ENCODE measurements at places on chromosomes 6 and 20.
A peak's percentile ranks its signal among the peaks of the same experiment; 100 is the strongest.

DNA sequence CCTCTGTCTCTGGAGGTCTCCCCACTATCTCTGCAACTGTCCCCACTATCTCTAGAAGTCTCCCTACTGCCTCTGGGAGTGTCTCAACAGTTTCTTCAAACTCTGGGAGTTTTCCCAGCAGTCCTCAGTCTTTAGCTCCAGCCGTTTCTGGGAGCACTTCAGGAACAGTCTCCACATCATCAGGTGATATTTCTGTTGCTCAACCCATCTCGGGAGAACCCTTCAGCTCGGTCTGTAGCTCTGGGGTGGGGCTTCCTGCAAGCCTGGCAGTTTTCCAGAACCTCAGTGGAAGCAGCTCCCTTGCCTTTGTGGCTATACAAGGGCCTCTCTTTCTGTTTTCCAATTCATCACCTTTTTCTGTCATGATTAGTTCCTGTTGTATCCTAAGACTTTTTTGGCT is 3.0 kb upstream of the SFTA2 start:
- no peak for DNase-seq

GRCh38 chr6:107493158-107494057 is 3.5 kb downstream of the SOBP start:
- no peak for DNase-seq

DNA sequence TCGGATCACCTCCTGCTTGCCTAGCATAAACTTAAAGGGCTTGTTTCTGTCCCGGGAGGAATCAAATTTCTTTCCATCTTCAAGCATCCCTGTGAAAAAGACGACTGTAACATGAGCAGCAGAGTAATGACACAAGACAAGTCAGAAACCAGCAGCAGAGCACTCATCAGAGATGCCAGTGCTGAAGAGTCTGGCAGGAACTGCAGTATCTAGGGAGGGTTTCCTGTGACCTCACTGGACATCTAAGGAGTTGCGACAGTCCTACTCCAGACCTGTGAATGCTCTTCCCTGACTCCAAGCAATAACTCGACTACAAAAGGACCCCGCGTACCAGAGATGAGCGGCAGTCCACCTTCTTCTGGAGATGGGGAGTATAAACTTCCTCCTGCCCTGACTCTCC is 17.3 kb downstream of the FKBP1A start:
- DNase-seq = no peak

- no peak for DNase-seq
These were observed 38.0 kb downstream of the YTHDF1 start for GRCh38 chr20:63177785-63178445.

- no peak for DNase-seq
These were observed 67.0 kb downstream of the FAM50B start for GRCh38 chr6:3916211-3916610.

DNA sequence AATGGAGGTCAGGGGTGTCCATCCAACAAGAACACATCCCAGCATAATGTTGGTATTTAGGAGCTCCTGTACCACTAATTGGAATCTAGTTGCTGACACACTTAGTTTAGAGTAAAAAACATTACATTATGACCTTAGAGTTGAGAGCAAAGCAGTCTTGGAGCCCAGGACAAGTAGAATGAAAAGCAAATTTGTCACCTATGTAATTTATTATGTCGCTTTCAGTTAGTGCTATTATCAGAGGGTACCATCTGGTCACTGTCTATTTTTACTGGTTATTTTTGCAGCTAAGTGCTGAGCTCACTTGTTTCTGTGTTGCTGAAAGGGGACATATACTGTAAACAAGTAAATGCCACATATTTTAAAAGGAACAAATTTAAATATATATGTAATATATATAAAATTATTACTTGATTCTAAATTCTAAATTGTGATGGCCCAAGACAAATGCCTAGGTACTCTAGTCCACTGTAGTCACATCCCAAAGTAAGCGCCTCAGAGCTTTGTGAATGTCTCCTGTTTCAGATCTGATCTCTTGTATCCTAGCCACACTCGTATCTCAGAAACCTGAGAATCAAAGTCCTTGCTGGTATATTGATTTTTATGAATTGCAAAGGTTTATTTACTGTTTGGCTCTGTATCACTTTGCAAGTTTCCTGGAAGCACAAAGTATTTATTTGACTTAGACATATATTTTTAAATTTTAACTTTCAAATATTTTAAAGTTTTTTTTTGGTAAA is 148.6 kb upstream of the MAN1A1 start:
- DNase-seq = no peak

DNA sequence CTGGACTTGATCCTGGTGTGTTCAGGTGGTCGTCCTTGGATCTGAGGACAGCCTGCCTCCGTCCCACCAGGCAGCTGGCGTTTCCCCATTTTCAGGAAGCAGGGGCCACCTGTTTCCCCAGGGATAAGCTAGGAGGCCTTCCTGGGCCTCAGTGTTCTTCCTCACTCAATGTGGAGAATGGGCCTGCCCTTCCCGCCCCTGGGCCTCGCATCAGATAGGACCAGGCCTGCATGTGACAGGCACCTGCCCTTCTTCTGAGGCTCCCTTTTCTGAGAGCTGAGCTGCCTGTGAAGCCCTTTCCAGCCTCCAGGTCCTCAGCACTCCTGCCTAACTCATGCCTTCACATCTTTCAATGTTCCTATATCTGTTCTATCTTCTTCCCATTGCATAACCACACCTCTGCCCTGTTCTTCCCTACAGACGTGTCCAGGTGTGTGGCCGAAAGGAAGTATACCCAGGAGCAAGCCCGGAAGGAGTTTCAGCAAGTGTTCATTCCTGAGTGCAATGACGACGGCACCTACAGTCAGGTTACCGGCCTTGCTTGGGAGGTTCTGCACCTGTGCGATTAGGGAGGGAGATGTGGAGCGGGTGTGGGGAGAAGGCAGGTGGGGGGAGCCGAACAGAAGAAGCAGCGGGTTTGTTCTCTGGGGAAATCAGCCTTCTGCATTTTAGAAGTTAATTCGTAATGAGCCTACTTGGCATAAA is 85.1 kb downstream of the SMOC2 start:
- DNase-seq = no peak

DNA sequence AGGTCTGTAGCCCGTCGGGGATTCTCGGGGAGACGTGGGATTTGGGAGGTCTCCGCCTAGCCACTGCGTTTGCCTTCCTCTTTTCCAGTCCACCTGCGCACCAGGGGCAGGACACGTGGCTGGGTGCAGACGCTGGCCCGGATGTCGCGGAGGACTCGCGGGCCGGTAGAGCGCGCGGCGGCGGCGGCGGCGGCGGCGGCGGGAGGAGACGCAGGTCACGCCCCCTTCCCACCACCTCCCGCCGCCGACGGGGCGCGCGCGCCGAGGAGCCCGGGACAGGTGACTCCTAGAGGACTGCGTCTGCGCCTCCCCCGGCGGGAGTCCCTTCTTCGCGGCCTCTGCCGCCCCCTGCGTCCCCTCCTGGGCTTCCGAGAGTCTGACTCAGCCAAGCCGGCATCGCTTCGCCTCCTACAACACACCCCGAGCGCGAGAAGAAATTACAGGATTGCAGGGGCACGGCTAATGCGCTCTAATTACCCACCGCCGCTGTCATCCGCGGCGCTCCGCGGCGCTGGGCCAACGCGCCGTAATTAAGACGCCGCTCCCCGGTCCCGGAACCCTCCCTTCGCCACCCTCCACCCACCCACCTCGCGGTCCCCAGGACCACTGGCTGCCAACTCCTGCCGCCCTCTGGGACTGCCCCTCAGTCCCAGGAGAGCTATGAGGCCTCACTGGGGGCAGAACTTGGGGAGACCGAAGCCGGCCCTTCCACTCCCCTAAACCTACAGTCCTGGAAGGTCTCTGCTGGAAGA is 124.5 kb downstream of the MRPL14 start:
- peak; percentile 63 for DNase-seq

GRCh38 chr20:1171461-1172093 is 13.2 kb downstream of the TMEM74B start:
- no peak for DNase-seq

- DNase-seq = no peak
These were observed 123.4 kb downstream of the MAP7 start for GRCh38 chr6:136426627-136427377.

GRCh38 chr20:45011108-45011526 is 44.8 kb downstream of the STK4 start:
- no peak for DNase-seq

DNA sequence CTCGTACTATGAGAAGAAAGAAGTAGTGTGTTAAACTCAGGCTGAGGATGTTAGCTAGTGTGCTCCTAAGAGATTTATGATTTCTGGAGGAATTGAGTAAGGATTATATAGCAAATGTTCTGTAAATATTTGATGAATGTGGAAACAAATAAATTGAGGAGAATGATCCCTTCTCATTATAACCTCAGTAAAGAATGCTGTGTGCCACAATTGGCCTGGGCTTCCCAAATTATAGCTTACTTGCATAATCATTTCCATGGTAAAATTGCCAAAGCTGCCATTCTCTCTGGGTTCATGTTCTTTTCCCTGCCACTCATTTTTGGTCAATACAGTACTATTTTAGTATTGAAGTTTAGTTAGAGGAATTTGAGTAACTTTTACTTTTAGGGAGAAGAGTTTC is 128.5 kb downstream of the FLRT3 start:
- DNase-seq = no peak

DNA sequence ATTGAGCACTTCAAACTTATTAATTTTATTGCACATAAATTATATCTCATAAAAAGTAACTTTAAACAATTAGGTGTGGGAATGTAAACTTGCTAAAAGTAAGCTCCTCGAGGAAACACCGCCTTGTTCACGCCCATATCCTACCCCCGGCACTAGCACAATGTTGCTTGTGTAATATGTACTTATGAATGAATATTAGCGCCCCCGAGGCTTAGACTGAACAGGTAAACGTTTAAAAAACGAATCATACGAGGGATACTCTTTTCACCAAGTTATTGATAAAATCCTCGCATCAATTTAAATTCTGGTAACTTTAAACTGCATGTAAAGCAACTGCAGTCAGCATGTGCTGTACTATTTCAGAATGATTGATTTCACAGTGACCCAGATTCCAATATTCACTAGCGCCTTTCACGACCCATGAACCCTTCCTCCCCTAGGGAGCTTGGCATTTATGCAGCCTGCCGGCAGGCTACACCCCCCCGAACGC is 637 bp downstream of the TFB1M start:
- no peak for DNase-seq

- no peak for DNase-seq
These were observed 50.9 kb upstream of the CHRNA4 start for GRCh38 chr20:63411898-63412631.

DNA sequence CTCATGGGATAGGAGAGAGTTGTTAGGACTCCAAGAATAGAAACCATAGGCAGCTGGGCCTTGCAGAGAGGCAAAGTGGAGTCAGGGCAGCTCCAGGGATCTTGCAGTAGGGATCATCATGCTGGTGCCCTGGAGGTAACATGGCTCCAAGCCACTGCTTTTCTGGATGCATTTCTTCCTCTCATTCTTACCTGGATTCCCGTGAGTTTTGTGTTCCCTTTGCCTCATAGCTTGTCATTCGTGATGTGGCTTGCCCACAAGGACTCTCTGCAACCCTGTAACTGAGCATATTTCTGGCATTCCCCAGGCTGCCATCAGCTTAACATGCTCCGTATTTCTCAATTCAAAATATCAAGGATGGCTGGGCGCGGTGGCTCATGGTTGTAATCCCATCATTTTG is 5.3 kb downstream of the NHLRC1 start:
- no peak for DNase-seq

DNA sequence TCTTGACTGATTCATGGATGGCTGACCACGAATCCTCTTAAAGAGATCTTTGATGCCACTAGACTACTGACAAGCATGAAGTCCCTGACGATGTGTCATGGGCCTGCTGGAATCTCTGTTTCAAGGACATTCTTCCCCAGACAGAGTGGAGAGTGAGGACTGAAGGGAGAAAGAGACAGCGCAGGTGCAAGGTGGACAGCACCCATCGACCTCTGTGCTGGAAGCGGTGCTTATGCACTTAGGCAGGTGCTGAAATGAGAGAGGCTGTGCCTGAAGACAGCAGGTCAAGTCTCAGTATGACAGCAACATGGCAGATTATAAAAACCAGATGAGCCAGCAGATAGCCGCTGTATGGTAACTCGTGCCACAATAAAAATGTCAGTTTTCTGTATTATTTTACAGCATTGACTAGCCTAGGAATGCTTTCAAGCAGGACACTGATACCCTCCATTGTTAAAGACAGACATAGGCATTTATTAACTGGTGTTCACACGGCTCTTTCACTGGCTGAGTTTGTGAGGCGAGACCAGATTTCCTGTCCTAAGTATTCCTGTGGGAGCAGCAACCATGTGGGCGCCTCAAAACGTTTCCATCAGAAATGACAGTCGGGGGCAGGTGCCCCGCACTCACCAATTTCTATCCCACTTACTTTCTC is 47.5 kb downstream of the FOXC1 start:
- DNase-seq = no peak

DNA sequence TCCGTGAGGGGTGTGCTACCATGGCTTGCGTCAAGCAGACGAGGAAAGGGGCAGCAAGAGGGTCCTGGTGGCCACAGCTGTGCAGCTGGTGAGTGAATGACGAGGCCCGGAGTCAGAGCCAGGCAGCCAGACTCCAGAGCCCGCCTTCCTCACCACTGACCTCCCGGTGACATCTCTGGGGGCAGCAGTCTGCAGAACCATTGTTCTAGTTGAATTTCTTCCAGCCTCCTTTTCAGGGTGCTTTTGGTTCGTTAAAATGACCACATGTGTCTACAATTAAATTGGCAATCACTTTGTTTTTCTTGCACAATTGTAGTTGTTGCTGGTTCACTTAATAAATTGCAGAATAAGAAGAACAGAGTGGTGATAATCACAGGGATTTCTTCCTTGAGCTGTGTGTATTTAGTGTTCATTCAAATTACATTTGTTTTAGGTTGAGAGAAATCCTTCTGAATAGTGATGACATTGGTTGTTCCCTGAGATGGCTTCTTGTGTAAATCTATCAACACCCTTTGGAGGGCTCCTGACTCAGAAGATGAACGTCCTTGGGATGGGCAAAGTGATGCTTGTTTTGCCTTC is 96.4 kb downstream of the TULP4 start:
- DNase-seq = no peak

DNA sequence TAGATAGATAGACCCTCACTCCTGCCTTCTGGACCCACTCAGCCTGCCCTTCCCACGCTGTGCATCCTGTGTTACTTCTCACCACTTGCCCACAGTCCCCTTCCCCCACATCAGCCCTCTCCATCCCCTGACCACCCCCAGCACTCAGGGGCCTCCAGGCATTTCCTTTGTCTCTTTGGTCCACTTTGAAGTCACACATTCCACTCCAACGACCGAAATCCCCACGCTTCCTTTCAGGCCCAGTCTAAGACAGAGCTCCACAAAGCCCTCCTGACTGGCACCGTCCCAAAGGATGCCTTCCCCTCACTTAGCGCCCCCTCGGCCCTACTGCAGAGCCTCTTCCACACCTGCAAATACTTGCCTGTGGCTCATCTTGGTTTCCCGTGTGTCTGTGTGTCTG is 83.8 kb downstream of the FOXF2 start:
- no peak for DNase-seq

- DNase-seq = no peak
These were observed 145.3 kb upstream of the TCF21 start for GRCh38 chr6:133743621-133744020.
